ENCODE measurements at places on chromosomes 2 and 18.
A peak's percentile ranks its signal among the peaks of the same experiment; 100 is the strongest.

GRCh38 chr18:2642771-2643170 is 12.8 kb upstream of the SMCHD1 start:
- DNase-seq: no peak

- peak; percentile 41 for DNase-seq
Measured at GRCh38 chr2:133780099-133780996, 212.1 kb upstream of the NCKAP5 start.

- peak; percentile 67 for DNase-seq
Measured at GRCh38 chr2:160372010-160372356, 121.6 kb downstream of the RBMS1 start.

DNA sequence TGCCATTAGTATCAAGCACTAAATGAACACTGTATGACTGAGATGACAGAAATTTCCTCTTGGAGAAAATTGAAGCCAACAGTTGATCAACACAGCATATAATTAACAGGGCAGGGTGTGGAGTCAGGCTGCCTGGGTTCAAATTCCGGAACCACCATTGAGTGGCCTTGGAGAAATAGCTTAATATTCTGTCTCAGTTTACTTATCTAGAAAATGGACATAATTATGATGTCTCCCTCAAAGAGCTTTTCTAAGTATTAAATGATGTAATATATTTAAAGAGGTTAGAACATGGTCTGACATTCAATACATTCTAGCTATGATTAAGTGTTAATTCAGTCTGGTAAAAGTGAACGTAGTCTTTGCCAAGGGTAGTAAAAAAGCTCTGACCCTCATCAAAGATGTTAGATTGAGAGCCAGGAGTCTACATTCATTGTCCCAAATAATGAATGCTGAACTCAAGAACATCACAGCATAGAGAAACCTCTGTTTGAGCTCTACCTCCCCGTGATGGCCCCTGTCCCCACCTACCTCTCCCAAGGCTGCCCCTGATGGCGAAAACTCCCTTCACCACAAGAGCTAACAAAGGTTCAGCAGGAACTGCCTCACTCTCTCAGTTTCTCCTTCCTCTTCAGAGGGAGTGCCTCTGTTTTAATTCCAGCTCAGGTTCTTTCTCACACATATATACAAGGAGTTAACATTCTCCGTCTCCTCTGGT is 2.7 kb upstream of the VWA3B start:
- DNase-seq: no peak

- DNase-seq: peak; percentile 68
Measured at GRCh38 chr2:159616286-159616701, at the start of gene BAZ2B. BAZ2B (minus strand) TSS chr2:159616548; CDS start chr2:159478719, 137,829 bp downstream.

DNA sequence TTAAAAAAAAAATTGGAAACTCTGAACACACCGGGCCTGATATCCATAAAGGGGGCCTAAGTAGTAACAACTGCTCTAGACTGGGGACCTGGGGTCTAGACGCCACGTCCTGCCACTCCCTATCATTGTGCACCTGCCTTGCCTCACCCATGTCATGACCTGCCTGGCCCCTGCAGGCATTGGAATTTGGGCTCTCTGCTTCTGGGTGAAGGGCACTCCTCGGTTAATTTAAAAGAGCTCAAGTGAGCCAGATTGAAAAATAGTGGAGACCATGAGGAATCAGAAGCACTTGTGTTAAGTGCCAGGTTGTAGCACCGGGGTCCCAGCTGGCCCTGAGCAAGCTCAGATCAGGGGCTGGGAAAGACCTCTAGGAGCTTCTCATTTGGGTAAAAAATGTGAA is 48.1 kb downstream of the SLC4A1AP start:
- no peak for DNase-seq

DNA sequence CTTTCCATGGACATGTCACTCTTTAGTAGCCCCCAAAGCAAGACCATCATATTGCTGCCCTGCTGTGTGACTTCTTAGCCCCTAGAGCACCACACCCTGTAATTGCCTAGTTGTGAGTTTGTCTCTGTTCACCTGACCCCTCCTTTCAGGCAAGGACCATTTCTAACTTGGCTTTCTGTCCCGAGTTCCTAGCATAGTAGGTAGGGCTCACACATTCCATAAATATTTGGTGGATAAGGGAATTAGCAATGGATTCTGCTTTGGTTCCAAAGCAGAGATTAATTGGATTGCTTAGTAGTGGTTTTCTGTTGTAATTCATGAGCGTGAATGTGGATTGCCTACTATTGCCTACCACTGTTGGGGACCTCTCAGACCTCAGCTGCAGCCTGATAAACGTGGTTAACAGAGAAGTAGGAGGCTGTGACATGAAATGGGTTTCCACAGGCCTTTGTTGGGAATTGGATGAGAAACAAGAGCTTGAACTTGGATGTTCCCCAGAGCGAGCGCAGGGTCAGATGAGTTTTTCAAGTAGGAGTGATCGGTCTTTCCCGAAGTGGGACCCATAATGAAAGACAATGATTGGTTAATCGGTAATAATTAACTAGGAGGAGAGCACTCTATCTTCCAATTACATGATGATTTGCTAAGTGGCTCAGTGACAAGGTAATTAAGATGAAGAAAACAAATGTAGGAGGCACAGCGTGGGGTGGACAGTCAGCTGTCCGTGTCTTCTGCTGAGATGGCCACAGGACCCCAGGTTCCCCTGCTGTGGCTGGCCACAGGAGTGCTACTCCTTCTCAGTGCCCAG is 13.4 kb upstream of the UGT1A1 start:
- no peak for DNase-seq

DNA sequence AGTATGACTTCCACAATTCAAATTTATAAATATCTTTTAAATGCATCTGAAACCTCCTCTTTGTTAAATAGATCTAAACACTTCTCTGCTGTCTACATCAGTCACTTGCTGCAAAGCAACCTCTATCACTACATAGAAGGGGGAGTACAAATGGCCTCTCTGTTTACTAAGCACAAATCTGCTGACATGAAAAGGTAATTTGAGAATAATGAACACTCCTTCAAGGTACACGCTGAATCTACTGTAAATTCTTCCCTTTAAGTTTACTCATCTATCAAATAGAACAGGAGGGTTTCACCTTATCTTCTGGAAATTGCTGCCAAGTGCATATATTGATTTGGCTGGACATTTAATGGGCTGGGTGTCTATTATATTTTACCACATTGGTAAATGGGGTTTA is 879.6 kb downstream of the SUCLG1 start:
- DNase-seq: no peak

- DNase-seq: no peak
Measured at GRCh38 chr18:23838801-23839366, 149.6 kb downstream of the LAMA3 start.

DNA sequence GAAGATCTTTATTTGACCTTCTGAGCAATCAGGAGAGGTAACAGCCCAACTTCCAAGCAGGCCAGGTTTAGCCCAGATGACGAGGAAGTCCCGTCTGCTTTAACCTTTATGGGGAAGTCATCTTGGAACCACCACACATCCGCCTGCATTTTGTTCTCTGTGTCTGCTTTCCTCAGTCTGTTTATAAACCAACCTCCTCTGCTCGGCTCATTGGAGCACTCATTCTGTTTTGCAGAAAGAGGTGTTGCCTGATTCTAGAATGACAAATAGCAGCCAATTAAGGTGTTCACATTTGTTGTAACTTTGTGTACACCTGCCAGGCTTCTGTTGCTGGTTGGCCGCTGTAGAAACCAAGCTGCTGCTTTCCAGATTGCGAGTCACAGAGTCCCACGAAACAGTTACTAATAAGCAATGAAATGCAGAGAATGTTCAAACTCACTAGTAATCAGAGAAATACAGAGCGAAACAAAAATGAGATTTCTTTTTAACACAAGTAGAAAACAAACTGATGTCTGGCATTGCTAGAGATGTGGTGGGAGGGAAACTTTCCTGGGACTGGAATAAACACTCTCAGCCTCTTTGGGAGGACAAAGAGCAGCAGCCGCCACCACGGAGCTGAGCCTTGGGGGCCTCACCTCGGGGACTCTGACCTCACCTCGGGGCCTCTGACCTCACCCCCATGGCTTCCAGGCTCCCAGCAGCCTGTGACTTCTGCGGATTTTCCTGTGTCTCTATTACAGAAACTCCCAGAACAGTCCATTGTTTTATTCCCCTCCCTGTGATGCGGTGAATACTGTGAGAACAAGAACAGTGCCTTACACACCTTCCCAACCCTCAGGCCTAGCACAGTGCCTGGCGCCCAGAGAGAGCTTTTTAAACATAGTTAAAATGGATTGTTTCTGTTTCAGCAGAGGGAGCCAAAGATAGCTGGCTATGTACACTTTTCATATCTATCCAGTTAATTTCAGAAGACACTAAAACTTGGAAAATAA is 64.0 kb downstream of the MBP start:
- DNase-seq: peak; percentile 72

DNA sequence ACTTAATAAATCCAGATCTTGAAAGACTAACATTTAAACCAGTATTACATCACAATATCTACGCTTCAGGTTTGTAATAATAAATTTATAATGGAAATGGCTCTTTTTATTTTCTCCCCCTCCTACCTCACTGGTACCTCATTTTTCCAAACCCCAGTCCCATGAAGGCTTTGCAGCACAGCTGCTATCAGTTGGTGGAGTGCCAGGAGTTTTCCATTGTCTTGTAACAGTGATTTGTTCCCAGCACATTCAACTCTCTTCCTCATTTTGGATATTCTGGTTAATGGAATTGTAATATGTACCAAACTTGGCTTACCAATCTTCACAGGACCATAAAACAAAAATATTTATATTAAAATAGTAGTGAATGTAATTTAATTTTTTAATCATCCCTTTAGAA is 91.2 kb downstream of the VRK2 start:
- no peak for DNase-seq

DNA sequence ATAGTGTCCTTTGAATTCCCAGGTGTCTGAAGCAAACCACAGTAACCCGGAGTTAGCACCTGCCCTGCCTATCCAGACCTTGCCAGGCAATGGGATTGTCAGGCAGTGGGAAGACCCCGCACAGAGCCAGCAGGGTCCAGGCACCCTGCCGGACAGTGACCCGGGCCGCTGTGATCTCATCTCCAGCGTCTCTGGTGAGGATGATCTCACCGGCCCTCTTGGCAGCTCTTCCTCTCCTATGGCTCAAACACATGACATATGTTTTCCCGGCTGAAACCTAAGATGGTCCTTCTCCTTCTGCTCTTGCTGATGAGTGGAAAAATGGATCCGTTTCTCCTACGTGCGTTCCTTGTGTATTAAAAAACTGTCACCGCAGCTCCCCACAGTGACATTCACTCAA is 75.1 kb downstream of the ACOXL start:
- DNase-seq: peak; percentile 4

- DNase-seq: no peak
Measured at GRCh38 chr2:56531668-56532420, 348.1 kb downstream of the CCDC85A start.

DNA sequence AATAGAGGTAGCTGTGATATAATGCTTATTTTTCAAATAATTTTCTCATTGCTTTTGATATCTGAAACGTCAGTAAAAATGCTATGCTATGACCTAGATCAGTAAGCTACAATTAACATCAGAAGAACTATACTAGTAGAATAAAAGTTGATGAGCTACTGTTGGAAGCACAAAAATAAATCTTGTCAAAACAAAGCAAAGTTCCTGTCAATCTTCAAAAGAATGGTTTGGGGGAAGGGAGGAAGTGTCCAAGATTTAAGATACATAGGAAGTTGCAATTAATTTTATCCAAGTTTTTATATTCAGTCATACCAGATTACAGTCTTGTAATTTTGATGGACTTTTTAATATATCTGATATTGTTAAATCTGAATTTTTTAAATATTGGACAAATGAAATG is 19.2 kb downstream of the IRS1 start:
- DNase-seq: no peak

DNA sequence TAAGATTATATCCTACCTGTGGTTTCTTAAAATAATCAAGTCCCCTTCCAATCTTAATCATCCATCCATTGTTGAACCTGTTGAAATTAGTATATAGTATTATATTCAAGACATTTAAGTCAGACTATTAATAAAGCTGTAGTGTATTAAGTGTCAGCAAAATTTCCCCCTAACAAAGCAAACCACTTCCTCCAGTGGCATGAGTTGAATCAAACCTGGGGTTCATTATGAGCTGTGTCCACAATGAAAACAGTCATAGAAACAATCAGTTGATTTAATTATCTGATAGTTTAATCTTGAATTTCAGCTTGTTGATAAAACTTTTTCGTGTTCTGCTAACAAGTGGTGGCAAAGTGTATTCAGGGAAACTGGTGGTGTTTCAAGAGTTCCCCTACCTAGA is 11.3 kb downstream of the MITD1 start:
- no peak for DNase-seq

DNA sequence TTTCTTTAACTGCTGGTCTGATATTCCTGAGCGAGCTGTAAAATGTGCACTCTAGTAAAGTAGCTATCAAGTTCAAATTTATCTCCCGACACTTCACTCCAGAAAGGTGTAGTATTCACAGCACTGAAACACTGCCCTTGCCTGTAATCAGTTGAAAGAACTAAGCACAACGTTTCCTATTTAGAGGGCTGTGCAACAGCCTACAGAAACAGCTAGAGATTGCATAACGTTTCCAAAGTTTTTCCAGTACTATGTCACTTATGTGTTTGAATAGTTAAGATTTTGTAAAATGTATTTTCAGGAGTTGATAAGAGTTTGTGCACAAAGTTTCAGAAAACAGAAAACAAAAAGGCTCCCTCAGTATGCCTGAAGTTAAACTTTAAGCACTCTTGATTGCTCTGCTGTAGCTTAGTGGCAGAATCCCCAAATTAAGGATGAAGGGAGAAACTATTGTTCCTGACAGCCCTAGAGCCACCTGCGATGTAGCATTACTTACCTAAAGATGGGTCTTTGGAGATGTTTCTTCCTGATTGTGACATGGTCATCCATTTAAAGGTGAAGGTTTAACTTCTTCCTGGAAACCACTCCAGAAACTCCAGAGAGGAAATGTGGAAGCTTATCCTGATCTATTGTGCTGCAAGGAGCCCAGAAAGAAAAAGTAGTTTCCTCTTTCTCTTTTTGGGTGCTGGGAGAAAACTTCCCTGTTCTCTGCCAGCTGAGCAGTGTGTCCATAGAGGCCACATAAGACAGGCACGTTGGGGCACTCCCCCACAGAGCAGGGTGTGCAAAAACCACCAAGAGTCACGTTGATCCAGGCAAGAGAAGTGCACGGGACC is 536 bp downstream of the PDE1A start:
- peak; percentile 2 for DNase-seq

DNA sequence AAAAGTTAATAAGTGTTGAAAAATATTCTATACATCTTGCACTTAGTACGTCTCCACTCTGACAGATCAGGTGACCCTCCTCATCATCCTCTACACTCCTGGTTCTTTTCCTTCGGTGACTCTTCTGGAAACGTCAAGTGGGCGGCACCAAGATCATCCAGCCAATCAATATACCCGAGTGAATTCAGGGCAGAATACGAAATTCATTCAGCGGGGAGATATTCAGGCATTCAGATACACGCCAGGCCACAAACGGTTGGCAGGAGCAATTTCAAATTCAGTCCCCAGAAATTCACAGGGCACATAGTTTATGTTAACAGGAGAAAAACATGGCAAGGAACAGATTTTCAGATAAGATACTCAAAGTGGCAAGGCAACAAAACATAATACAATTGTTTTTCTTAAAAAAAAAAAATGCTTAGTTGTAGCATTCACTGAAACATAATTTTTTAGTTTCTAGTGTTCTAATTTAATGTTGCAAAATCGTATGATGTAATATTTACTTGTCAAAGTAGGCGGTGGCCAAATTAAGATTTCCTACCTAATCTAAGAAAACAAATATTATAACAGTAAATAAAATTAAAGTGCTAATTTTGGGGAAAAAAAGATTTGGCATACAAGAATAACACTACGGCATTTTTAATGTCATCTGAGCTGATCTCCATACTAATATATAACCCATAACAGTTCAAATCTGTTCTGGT is 4.2 kb downstream of the CLK1 start:
- peak; percentile 46 for DNase-seq
